ENCODE measurements at places on chromosomes 6 and 20.

GRCh38 chr6:20313960-20314530, 87.6 kb upstream of the E2F3 start:
- DNase-seq, result no peak

DNA sequence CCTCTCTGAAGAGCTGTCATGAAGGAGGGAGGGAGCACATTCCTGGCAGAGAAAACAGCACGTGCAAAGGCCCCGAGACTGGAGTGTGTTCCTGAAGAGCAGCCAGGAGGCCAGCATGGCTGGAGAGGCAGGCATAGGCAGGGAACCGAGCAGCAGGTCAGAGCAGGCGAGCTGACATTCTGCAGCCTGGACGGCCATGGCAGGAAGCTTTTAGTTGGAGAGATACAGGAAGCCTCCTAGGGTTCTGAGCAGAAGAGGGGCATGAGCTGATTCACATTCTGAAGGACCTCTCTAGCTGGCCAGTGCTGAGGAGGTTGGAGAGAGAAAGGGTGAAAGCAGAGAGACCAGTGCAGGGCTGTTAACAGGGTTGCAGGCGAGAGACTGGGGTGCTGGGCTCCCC, 29.7 kb downstream of the POFUT1 start:
- DNase-seq, result no peak

- DNase-seq, result no peak
Observed at GRCh38 chr6:37840143-37840939, 20.8 kb downstream of the ZFAND3 start.

DNA sequence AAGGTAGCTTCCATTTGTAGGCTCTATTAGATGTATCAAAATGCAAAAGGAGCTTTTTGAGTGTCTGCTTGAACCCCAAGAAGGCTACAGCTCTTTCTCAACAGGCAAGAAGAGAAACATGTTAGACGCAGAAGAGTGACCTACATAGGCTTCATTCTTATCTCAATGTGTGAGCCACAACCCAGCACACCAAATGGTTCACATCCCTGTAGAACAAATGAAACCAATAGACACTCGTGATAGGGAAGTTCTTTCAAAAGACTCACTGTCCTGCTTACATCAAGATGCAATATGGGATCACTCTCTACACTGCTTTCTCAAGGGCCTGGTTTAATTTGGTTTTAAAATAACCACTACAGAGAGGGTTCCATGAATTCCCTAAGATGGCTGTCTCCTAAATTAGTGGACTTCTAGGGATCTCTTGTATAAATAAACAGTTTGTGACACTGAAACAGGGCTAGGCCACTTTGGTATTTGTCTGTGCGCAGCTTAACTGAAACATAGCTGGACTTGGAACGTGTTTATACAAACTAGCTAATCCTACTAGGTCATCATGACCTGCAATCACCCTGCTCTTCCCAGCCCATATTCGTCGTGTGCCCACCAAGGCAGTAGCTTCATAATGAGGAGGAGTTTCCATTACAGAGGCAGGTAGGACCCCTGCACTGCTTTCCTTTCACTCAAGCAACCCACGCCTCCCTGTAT, 225.4 kb upstream of the PREP start:
- no peak for DNase-seq

GRCh38 chr20:21632031-21632734, 73.3 kb upstream of the PAX1 start:
- DNase-seq, result no peak

GRCh38 chr6:118844915-118845314, 49.0 kb upstream of the ASF1A start:
- no peak for DNase-seq

All from pons (tissue), 1 donor.